NCI-H748 treated with DMSO at 0.1 percent for 48 hours (cell line): ENCODE measurements at places on chromosomes 1 and 21.

GRCh38 chr21:28294051-28294450 lies 698.6 kb downstream of the LTN1 start:
- no peak for DNase-seq

GRCh38 chr1:244403431-244403830 lies 48.3 kb downstream of the ADSS2 start:
- DNase-seq: no peak

- peak; percentile 18 for DNase-seq
Measured at GRCh38 chr1:73411479-73411878, 786.5 kb downstream of the LRRIQ3 start.

DNA sequence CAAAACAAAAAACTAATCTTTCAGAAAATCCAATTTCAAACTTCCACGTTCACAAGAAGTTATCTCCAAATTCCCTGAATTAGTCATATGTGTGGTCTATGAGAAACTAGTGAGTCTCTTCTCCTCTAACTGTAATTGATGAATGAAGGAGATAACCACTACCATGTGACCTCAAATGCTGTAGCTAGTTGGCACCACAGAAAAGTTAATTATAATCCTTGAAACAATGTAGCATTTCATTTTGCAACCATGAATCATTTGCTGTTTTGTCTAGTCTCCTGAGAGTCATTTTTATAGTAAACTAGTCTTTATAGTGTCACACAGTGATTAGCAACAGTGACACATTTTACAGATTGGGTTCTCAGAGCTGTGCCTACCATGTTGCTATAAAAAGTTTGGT lies 287.5 kb downstream of the LRRIQ3 start:
- no peak for DNase-seq
